ENCODE measurements at places on chromosomes 5 and 9. TPM values are rescaled to one million over a fixed set of nuclear protein-coding genes. Genes with fewer than 3 reads are reported as not detected.

The OBP2B gene
- polyA plus RNA-seq, result not detected

The FBP1 gene
- 3.1 TPM for polyA plus RNA-seq

The LRRTM2 gene
- polyA plus RNA-seq, result 0.70 TPM

The FST gene
- polyA plus RNA-seq, result 29.3 TPM

The SMIM32 gene
- polyA plus RNA-seq, result not detected

The C5 gene
- 0.55 TPM for polyA plus RNA-seq

The DEPDC1B gene
- polyA plus RNA-seq, result 20.8 TPM

The HK3 gene
- polyA plus RNA-seq, result not detected

The GNA14 gene
- 1.2 TPM for polyA plus RNA-seq

The ABO gene
- not detected for polyA plus RNA-seq

The CARD6 gene
- 0.32 TPM for polyA plus RNA-seq

The SEC24A gene
- 9.8 TPM for polyA plus RNA-seq

The PCDHA1 gene
- polyA plus RNA-seq, result 0.69 TPM

The MYOT gene
- not detected for polyA plus RNA-seq

The TMEFF1 gene
- polyA plus RNA-seq, result 33.0 TPM

The ZFP62 gene
- 15.9 TPM for polyA plus RNA-seq

The TMOD1 gene
- polyA plus RNA-seq, result 219 TPM

The KIF24 gene
- polyA plus RNA-seq, result 1.6 TPM

The FIBCD1 gene
- polyA plus RNA-seq, result 0.24 TPM

The BARHL1 gene
- not detected for polyA plus RNA-seq

The ZNF782 gene
- polyA plus RNA-seq, result 3.0 TPM

The ZNF608 gene
- 61.3 TPM for polyA plus RNA-seq

The PCDHB15 gene
- polyA plus RNA-seq, result 19.3 TPM

The CAMK2A gene
- 11.8 TPM for polyA plus RNA-seq

The LHX3 gene
- not detected for polyA plus RNA-seq

The SLC45A2 gene
- not detected for polyA plus RNA-seq

The MYMK gene
- not detected for polyA plus RNA-seq

The FOXD4L6 gene
- polyA plus RNA-seq, result 0.23 TPM

The PLAC8L1 gene
- 1.1 TPM for polyA plus RNA-seq

Measured in cardiac muscle cell (in vitro differentiated cells and primary cell).